CD14-positive monocyte (primary cell): ENCODE measurements at places on chromosomes 7 and 10.

- DNase-seq = no peak
Observed at GRCh38 chr10:16984242-16984641, 145.4 kb downstream of the CUBN start.

DNA sequence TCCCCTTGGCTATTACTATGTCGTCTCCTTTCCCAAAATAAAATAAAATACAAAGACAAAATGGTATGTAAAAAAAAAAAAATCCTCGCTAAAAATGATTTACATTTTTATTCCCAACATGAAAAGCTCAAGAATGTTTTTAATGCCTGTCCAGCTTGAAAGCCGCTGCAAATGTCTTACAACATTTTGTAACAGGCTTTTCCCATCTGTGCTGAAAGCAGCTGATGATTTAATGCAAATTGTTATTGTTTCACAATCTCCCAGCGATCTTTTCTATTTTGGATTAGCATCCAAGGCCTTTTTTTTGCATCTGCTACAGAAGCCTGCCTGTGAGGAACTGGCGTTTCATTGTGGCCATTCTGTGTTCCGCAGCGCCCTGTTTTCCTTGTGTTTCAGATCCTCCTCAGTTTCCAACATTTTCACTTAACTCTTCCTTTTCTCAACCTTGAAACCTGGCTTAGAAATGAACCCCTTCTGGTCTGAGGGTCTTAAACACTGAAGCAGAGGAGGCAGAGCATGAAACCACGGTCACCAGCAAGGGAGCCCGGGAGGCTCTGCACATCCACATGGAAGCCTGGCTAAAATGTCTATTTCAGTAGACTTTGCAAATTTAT, 712.1 kb downstream of the PARD3 start:
- DNase-seq = no peak

DNA sequence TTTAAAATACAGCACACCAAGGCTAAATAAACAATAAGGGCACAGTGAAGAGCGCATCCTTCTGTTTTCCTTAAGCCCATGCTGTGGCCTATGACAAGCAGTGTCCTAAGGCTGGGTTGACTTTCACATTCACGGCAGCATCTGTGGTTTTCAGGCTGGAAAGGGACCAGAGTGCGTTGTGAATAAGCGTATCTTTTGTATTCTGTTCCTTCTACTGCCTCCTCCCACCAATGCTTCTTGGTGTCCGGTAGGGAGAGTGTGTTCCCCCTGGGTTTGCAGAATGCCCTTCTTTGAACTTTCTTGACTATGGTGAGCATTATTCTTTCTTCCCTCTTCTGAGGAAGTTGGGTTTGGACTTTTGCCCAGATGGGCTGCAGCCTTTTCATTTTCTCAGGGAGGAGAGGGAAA, 73.6 kb downstream of the ABCA13 start:
- DNase-seq = peak; percentile 9

- DNase-seq = no peak
Observed at GRCh38 chr10:131546086-131546810, 234.7 kb upstream of the TCERG1L start.

DNA sequence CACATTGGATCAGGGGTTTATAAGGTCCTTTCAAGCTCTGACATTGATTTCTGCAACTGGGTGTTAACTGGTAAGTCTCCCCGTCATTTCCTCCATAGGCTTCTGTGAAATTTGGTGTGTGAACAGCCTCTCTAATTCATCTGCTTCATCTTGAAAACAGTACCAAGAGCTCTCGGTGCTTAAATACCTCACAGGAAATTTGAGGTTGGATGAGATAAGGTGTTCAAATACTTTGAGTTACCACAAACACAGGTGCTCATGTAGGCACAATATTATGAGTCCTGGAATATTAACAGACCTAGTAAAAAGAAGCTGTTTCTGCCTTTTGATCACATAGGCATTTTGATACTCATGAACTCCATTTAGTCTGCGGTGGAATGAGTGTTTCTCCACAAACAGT, 85.2 kb downstream of the RTKN2 start:
- no peak for DNase-seq

DNA sequence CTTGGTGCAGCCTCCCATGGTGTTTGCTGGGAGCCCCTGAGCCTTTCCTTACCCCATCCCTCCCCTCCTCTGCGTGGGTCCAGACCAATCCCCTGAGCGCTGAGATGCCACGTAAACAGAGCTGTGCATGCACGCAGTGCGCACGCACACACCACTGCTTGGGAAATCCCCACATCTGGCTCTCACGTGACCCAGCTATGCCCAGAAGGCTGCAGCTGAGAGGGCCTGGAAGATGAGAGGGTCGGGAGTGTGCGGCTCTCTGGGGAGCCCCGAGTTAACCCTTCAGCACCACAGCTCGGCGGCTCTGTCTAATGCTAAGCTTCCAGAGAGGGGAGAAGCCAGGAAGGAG, 177.2 kb downstream of the SH3PXD2A start:
- peak; percentile 81 for DNase-seq

- no peak for DNase-seq
Observed at GRCh38 chr7:57819491-57819981, 369.6 kb downstream of the ZNF716 start.

DNA sequence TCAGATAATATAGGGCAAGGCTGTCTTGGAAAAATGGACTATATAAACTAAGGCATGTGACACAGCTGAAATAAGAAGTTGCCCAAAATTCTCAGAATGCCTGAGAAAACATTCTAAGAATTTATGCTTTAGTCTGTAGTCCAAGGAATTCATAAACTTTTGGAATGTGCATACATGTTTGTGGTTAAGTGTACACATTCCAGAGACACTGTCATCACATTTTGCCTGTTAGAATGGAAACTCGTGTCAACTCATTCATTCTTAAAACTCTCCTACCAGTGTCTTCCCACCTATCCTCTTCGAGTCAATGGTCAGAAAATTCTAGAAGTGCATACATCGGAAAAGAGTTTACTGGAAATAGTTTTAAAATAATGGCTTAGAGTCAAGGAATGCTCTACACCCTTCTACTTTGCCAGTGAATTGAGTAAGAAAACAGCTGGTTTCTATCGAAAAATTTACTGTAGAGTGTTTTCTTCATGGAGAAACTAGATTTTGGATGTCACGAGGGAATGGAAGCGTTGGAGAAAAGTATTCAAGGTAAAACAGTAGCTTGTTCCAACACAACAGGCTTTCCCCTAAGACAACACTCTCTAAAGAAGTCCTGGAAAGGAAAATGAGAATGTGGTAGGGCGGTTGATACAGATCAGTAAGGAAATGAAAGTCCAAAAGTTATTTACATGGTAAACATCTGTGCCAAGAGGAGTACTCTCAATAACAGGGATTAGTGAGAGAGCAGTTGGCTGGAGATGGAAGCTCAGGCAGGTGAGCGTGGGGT, 1177.6 kb upstream of the C7orf33 start:
- no peak for DNase-seq

DNA sequence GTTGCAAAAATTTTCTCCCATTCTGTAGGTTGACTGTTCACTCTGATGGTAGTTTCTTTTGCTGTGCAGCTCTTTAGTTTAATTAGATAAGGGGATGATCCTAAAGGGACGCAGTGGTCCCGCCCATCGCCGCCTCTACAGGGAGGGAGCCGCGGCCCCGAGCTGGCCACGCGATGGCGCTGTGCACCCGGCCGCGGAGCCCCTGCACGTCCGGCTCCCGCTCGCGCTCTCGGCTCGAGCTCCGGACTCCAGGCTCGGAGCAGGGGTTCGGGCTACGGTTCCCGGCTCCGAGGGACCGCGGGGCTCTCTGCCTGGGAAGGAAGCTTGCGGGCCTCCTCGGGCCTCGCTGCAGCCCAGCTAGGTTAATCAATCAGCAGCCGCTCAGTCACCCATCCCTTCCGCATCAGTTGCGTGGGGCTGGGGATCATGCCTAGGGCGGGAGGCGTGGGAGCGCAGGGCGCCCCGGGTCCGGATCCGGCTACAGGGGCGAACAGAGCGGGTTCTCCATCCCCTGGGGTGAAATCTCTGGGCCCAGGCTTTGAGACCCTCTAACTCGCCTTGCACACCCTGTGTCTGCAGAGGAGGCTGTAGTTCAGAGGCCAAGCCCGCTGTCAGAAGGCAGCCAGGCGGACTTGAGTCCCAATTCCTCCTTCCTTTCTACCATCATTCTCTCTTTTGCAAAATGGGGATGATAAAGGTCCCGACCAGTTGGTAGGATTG, 97.9 kb downstream of the WDR11 start:
- peak; percentile 19 for DNase-seq

DNA sequence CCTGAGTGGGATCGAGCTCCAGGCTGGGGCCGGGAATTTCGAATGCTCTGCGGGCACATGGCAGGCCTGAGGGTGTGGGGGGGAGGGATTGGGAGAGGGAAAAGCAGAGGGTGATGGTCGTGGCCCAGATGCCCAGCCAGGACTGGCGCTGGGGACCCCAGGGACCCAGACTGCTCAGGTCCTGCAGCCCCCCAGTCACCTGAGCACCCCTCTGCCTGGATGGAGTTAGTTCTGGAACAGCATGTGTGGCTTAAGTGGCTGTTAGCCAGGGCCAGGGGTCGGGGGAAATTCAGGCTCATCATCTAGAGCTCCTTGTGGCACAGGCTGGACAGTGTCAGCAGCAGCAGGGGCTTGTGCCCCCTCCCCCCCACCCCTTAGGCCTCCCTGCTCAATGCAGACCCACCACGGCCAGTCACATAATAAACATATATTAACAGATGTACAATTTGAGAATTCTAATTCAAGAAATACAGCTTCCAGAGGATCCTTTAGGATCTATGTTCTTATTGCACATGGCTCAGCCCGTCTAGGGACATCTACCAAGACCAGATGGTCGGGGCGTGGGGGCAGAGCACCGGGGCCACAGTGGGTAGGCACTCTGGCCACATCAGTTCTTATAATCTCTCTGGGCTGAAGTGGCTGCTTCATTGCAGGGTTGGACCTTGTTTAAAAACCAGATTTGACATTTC, 22.2 kb downstream of the DNAJB12 start:
- no peak for DNase-seq

- DNase-seq = peak; percentile 92
Observed at GRCh38 chr7:17408245-17408903, 109.9 kb downstream of the AHR start.

GRCh38 chr10:78531088-78531487, 497.4 kb downstream of the RPS24 start:
- DNase-seq = no peak

DNA sequence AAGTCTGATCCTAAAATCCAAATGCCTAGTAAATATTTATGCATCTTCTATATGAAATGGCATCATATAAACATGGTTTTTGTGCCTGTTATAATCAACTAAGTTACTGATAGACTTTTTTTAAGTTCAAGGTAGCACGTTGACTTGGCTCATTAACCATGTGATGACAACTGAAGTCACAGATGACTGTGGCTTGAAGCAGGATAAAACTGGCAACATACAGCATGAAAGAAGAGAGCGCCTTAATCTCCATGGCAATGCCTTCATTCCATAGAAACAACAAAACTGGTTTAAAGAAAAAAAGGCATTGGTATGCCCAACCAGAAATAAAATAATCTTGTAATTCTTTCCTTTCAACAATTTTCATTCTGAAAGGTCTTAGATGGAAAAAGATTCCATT, 188.9 kb upstream of the CDK1 start:
- DNase-seq = no peak

- no peak for DNase-seq
Observed at GRCh38 chr7:55992346-55992745, 28.0 kb downstream of the NIPSNAP2 start.

GRCh38 chr7:100130608-100131453, 4.1 kb downstream of the MBLAC1 start:
- peak; percentile 61 for DNase-seq

GRCh38 chr7:82129091-82129490, 314.5 kb downstream of the CACNA2D1 start:
- no peak for DNase-seq

- DNase-seq = no peak
Observed at GRCh38 chr7:114934713-114935112, 12.8 kb downstream of the MDFIC start.

GRCh38 chr10:62691336-62691735, 113.2 kb upstream of the ADO start:
- DNase-seq = no peak
